ENCODE measurements at places on chromosomes 4 and X.
A peak's percentile ranks its signal among the peaks of the same experiment; 100 is the strongest.

- DNase-seq, result no peak
Observed at GRCh38 chrX:252957-253291, 28.3 kb upstream of the PLCXD1 start.

- DNase-seq, result no peak
Observed at GRCh38 chr4:17939054-17939453, 82.5 kb downstream of the LCORL start.

GRCh38 chrX:69238114-69238886 lies 73.0 kb upstream of the PJA1 start:
- no peak for DNase-seq

DNA sequence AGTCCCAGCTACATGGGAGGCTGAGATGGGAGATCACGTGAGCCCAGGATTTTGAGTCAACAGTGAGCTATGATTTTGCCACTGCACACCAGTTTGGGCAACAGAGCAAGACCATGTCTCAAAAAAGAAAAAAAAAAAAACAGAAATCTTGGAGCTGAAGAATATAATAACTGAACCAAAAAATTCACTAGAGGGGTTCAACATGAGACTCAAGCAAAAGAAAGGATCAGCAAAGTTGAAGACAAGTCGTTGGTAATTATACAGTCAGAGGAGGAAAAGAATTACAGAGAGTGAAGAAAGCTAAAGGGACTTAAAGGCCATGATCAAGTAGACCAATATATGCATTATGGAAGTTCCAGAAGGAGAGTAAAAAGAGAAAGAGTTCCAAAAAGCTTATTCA lies 26.9 kb downstream of the SHROOM4 start:
- DNase-seq, result no peak

DNA sequence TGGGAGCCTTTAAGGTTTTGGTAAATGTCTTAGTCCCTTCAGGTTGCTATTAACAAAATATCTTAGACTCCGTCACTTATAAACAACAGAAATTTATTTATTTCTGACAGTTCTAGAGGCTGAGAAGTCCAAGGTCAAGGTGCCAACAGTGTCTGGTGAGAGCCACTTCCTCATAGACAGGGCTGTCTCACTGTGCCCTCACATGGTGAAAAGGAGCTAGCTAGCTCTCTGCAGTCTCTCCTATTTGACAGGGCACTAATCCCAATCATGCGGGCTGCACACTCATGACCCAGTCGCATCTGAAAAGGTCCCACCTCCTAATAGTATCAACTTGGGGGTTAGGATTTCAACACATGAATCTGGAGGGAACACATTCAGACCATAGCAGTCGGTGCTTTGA lies 63.4 kb upstream of the KLF3 start:
- no peak for DNase-seq

- no peak for DNase-seq
Observed at GRCh38 chr4:152996111-152996571, 60.0 kb downstream of the FHDC1 start.

- no peak for DNase-seq
Observed at GRCh38 chr4:138891631-138892031, 124.0 kb upstream of the NOCT start.

GRCh38 chr4:105808750-105809041 lies 86.6 kb upstream of the NPNT start:
- no peak for DNase-seq

DNA sequence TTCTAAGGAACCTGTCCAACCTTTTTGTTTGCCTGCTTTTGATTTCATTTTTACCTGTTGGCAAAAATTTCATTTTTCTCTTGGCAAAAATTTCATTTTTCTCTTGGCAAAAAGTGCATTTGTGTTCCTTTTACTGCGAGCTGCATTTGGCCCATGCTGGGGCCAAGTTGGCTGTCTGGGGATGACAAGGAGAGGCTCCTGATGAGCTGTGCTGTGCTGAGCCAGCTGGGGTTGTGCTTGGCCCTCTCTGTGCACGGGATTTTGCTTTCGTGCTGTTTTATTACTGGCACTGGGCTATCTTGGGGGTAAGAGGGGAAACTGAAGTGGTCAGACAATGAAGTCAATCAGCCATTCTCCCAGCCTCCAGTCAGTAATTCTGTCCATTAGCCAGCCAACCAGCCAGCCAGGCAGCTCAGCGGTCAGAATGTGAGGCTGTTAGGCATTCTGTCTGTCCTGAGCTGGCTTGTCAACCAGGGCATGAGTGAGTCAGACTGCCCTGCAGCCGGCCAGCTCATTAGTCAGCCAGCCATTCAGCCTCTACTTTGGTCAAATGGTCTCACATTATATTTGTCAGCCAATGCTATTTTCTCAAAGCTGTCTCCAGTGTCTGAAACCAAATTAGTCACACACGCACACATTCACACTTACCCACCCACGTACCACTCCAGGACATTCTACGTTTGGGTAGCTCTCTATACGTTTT lies 56.9 kb upstream of the PRPS1 start:
- peak; percentile 84 for DNase-seq

GRCh38 chr4:147076728-147077127 lies 131.1 kb upstream of the TTC29 start:
- no peak for DNase-seq

DNA sequence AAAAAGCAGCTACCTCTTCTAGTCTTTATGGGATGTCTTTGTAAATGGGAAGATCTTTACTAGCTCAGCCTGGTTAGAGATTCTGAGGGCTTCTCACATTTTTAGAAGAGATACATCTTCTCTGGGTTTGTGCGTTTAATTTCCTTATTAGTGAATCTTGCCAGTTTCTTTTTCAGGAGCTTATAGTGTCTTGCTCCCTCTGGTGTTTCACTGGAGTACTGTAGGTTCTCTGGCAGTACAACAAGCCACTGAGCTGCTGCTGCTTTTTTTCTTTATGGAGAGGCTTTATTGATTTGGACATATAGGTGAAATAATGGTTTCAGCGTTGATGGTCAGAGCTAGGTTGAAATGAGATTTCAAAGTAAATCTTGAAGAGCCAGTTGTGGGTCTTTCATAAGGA lies 82.9 kb downstream of the LAS1L start:
- DNase-seq, result peak; percentile 24

DNA sequence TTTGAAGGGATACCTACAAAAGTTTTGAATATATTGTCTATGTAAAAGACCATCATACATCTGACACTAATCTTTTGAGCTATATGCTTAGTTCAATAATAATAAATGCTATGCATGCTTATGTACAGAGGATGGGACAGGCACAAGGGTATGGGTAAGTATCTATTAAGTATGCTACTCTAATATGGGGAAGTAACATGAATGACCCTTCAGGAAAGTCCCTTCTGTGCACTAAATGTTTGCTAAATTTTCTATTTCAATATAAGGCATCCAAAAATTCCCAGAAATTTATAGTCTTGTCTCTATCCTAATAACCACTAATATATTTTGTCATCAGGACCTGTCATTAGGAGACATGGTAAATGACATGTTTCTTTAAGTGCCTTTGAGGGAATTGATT lies 19.0 kb downstream of the ATP8A1 start:
- no peak for DNase-seq

- no peak for DNase-seq
Observed at GRCh38 chr4:100130491-100130890, 59.8 kb downstream of the DDIT4L start.

GRCh38 chr4:180923486-180923885 lies 1319.7 kb upstream of the TENM3 start:
- no peak for DNase-seq

DNA sequence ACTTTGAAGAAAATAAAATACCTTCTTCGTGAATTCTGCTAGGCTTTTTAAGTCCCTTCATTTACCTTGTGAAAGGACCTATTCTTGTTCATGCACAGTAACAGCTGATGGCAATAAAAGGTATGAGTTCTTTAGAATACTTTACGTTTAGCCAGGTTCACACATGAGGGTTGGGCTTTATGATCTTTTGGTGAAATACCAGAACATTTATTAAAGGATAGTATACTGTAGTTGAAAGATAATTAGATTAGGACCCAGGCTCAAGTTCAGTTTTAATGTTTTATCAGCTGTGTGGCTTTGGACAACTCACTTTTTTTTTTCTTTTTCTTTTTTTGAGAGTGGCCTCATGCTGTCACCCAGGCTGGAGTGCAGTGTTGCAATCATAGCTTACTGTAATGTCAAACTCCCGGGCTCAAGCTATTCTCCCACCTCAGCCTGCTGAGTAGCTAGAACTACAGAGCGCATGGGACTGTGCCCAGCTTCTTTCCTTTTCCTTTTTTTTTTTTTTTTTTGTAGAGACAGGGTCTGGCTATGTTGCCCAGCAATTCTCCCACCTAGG lies 28.2 kb upstream of the NEIL3 start:
- DNase-seq, result no peak

- DNase-seq, result no peak
Observed at GRCh38 chrX:71579136-71579989, 1.1 kb downstream of the GCNA start.

DNA sequence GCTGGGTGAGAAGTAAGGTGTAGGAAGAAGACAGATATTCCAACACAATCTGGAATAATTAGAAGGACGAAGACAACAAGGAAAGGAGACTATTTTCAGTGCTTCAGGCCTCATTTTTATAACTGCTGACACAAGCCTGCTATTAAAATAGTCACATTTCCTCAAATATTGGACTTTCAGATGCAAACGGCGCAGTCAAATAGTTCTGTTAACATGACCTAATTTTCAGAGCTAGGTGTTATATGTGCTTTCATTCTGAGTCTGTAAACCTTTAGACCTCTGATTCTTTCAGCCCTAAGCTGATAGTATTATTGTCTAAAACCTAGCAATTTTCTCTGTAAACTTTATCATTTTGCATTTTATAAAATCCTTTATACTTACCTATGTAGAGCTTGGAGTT lies 261.5 kb downstream of the IL1RAPL1 start:
- no peak for DNase-seq

DNA sequence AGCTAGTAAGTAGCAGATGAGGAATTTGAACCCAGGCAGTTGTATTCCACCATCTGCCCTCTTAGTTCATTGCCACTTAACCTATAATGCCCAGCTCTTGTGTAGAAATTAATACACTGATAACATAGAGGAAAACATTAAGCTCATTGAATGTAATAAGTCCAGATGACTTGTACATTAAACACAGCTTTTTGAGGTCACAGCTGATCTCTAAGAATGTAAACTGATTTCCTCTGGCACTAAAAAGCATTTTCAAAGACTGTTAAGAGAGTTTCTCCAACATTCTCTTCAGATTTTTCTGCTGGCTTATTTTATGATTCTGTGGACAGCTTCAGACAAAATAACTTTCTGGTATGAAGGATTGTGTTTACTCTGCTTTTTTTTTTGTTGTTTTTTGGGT lies 42.7 kb downstream of the HPRT1 start:
- DNase-seq, result no peak
